Activated naive CD4-positive, alpha-beta T cell treated with anti-CD3 and anti-CD28 coated beads for 36 hours (primary cell): ENCODE measurements at places on chromosomes 6 and 20. TPM values are rescaled to one million over a fixed set of nuclear protein-coding genes. Genes with fewer than 3 reads are reported as not detected.
A peak's percentile ranks its signal among the peaks of the same experiment; 100 is the strongest.

PACSIN1 gene
- 0.07 TPM for total RNA-seq

KIAA1755 gene
- not detected for total RNA-seq

HLA-DQA2 gene
- total RNA-seq: not detected

CAGE1 gene
- 0.25 TPM for total RNA-seq

TREML4 gene
- total RNA-seq: not detected

- H3K27me3 ChIP-seq: no peaks in the 10 kb centered on the region
- peak; percentile 96 for DNase-seq
- peak overlapping the region; percentile 75 for H3K4me3 ChIP-seq
- H3K4me1 ChIP-seq: peaks cover 72% of the 10 kb centered on the region
- H3K36me3 ChIP-seq: peaks cover 31% of the 10 kb centered on the region
These were observed 5.1 kb downstream of the DEF6 start for GRCh38 chr6:35302604-35303241.

- no peak for DNase-seq
- no peak overlapping the region for H3K4me3 ChIP-seq
- no peak overlapping the region for H3K27ac ChIP-seq
These were observed 40.8 kb downstream of the PACSIN1 start for GRCh38 chr6:34506718-34507117.

DNA sequence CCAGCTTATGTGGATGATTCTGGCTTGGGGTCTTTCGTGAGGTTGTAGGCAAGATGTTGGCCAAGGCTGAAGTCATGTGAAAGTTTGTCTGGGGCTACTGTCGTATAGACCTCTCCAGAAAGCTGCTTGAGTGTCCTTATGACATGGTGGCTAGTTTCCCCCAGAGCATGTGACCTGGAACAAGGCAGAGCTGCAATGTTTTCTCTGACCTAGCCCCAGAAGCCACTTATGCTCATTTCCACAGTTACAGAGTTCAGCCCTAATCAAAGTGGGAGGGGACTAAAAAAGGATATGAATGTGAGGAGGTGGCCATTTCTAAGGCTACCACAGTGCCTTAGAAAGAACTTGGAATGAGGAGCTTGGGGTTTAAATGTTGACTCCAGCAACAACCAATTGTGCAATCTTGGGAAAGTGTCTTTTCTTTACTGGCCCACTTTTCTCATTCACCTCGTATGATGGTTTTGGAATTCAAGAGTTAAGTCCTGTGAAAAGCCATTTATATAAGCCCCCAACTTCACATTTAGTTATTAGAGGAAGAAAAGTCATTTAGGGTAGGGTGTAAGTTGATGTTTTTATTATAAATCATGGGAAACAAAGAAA is 5.9 kb upstream of the ASXL1 start:
- H3K27ac ChIP-seq: no peak overlapping the region
- peaks cover 7% of the 10 kb centered on the region for H3K36me3 ChIP-seq
- H3K4me3 ChIP-seq: no peak overlapping the region

DNA sequence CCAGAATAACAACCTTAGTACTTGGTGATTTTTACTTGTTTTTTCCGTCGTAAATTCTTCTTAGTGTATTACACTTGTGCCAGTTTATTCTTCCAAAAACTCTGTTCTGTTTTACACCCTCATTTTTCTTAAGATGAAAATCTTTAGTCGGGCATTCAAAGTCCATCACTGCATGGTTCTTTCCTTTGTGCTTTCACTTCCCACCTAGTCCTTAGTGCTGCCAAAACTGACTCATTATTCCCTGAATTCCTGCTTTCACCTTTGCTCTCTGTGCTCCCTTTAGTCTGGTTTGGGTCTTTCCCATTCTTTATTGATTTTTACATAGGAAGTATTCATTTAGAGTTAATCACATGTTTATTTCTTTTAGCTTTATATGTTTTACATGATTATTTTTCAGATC is 3.3 kb downstream of the TRMT11 start:
- H3K27ac ChIP-seq: no peak overlapping the region
- no peaks in the 10 kb centered on the region for H3K27me3 ChIP-seq
- H3K4me1 ChIP-seq: peaks cover 30% of the 10 kb centered on the region

GRCh38 chr20:16293590-16293989 is 279.7 kb downstream of the KIF16B start:
- H3K4me1 ChIP-seq: no peaks in the 10 kb centered on the region
- H3K27me3 ChIP-seq: no peaks in the 10 kb centered on the region
- no peak overlapping the region for H3K27ac ChIP-seq
- H3K36me3 ChIP-seq: peaks cover 34% of the 10 kb centered on the region
- no peak for DNase-seq
- no peak overlapping the region for H3K4me3 ChIP-seq

DNA sequence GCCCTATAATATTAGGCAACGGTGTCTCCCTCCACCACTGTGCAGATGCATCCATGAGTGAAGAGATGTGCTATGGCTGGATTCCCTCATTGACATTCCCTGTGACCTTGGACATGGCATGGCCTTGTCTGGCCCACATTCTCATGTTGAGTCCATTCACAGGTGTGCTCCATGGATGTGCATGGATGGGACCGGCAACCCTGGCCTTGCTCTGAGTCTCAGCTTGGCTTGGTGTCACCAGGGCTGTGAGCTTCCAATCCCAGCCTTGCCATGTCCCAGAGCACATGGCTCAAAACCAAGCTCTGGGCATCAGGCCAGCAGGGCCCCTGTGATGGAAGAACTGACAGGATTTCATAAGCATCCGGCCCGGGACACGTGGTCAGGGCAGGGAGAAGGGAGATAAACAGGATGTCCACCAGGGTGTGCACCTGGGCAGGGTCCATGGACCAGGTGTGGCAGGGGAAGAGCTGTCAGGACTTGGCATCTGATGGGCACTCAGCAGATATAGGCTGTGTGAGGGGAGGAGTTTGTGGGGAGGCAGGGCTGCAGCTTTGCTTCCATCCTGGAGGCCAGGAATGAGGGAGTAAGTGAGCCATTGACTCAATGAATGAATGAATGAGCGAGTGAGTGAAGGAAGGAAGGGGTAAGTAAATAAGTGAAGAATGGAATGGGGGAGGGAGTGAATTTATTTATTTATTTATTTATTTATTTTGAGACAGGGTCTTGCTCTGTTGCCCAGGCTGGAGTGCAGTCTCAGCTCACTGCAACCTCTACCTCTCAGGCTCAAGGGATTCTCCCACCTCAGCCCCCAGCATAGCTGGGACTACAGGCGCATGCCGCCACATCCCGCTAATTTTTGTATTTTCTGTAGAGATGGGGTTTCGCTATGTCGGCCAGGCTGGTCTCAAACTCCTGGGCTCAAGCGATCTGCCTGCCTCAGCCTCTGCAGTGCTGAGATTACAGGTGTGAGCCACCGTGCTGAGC is 15.7 kb downstream of the NRSN2 start:
- peak; percentile 83 for DNase-seq

DNA sequence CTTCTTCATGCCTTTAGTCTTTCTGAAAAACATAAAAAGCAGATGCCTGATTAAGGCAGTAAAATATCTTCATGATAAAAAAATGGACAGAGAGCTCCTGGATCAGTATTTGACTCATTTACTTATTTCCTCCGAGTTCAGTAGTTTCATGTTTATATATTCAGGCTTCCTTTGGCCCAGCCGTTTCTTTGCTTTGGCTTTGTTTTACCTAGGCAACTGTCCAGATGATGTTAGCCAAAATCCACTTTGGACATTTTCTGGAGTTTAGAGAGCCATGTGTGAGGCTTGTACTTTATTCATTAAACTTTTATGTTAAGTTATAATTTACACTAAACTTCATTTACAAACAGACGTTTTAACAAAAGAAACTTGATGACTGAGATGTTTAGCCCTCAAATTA is 307.1 kb upstream of the RSPO3 start:
- no peaks in the 10 kb centered on the region for H3K27me3 ChIP-seq
- DNase-seq: no peak
- no peaks in the 10 kb centered on the region for H3K4me1 ChIP-seq
- no peak overlapping the region for H3K27ac ChIP-seq
- H3K4me3 ChIP-seq: no peak overlapping the region

DNA sequence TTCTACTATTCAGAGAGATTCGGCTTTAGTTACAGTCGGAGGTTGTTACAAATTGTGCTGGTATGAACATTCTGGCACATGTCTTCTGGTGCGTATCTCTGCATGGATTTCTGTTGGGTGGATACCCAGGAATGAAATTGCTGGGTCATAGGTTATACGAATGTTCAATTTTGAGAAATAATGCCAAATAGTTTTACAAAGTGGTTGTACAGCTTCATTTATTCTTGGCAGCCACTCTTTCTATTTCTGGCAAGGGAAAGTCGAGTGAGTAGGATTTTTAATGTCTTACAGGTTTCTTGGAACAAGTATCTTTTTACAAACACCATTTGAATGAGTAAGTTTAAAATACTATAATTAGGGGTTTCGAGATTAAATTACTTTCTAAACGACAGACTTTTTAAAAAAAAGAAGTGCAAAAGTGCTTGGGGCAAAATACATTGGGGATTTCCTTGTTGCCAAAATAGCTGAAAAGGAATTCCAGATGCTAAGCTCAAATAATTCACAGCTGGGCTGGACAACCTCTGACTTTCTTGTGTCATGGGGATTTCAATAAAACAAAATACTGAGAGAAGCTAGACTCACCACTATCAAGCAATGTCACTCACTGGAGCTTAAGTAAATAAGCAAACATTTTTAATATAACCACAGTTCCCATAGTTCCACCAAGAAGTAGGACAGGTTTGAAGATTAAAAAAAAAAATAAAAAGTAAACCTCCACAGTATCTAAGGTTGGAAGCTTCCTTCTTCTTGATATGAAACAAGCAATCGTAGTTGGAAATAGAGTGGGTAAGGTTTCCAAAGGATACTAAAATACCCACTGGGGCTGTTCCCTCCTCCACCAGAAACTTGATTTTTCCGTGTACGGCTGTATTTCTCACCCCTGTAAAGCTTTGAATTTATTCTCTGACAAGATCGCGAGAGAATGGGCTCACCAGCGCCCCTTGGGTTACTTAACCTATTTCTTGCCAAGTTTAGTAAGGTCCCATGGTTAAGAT is 21.6 kb upstream of the GFOD1 start:
- no peaks in the 10 kb centered on the region for H3K36me3 ChIP-seq
- no peaks in the 10 kb centered on the region for H3K4me1 ChIP-seq
- no peak overlapping the region for H3K4me3 ChIP-seq
- no peak for DNase-seq
- no peak overlapping the region for H3K27ac ChIP-seq

DNA sequence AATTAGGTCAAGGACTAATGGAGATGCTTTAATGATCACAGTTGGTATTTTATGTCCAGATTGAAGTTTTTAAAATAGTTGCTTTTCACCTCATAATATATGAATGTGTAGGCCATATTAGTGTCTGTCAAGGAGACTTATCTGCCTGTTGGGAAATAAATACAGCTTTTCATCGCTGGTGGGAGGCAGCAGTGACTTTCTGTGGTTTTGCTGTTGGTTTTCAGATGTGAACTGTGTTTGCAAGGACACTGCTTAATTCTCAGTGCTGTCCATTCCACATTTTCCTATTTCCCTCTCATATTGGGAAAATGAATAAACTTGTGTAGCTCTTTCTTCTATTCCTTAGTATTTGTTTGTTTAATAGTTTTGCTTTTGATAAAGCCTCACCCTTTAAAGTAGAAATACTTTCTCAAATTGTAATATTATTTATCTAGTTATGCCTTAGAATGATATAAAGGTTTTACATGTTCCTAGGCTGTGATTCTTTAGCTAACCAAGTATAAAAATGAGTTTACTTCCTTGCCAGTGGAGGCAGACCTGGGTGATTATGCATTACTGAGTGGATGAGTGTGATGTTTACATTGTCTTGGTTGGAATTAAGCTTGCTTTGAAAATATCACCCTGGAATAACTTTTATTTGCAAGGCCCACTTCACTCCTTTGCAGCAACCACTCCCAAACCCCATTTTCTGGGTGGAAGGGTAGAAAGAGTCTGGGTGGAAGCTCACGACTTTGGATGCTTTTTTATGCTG is 3.3 kb downstream of the PLCB4 start:
- H3K27me3 ChIP-seq: peaks cover 24% of the 10 kb centered on the region
- H3K36me3 ChIP-seq: peaks cover 3% of the 10 kb centered on the region
- H3K4me1 ChIP-seq: peaks cover 3% of the 10 kb centered on the region
- DNase-seq: no peak
- H3K4me3 ChIP-seq: no peak overlapping the region

DNA sequence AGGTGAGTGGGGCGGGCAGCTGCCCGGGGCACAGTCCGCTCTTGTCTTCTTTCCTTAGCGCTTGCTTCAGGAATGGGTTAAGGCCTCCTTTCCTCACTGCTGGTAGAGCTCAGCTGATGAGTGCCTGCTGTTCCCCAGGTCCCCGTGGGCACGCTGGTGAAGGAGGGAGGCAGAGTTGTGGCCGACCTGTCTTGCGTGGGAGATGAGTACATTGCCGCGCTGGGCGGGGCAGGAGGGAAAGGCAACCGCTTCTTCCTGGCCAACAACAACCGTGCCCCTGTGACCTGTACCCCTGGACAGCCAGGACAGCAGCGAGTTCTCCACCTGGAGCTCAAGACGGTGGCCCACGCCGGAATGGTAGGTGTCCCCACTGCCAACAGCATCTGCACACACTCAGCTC is 15.7 kb downstream of the MTG2 start:
- H3K27ac ChIP-seq: no peak overlapping the region
- H3K27me3 ChIP-seq: no peaks in the 10 kb centered on the region
- peaks cover 32% of the 10 kb centered on the region for H3K36me3 ChIP-seq
- DNase-seq: no peak

- no peak overlapping the region for H3K27ac ChIP-seq
- peak; percentile 40 for DNase-seq
- no peaks in the 10 kb centered on the region for H3K36me3 ChIP-seq
- H3K27me3 ChIP-seq: no peaks in the 10 kb centered on the region
These were observed 180.3 kb downstream of the CDH26 start for GRCh38 chr20:60138256-60139220.

GRCh38 chr6:144340541-144341371 is 55.6 kb downstream of the UTRN start:
- peaks cover 66% of the 10 kb centered on the region for H3K4me1 ChIP-seq
- no peak overlapping the region for H3K4me3 ChIP-seq
- no peak for DNase-seq
- H3K27ac ChIP-seq: peak overlapping the region; percentile 14
